ENCODE measurements at places on chromosomes 4 and X.

DNA sequence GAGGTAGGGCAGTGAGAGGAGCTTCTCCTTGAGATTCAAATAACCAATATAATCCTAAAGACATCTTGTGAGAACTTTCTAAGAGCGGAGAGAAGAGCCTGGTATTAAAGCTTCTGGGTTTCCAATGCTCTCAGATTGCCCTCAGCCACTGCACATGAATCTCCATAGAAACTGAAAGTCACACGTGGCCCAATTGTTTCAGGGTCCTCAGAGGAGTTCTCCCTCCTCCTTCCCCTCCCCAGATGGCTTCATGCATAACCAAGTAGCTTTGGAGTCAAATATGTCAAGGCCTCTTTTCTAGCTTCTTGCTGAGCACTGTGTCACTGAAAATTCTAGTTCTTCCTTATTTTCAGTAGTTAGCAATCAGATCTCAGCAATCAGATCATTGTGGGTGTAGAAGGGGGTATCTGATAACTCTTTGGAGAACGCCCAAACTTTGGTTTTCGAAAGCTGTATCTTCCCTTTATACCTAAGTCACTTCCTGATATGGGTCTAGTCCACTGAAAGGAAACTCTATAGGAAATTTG is 2.2 kb downstream of the BTK start:
- no peak for DNase-seq

GRCh38 chr4:41887821-41888686 is 47.2 kb upstream of the TMEM33 start:
- DNase-seq = peak; percentile 28

DNA sequence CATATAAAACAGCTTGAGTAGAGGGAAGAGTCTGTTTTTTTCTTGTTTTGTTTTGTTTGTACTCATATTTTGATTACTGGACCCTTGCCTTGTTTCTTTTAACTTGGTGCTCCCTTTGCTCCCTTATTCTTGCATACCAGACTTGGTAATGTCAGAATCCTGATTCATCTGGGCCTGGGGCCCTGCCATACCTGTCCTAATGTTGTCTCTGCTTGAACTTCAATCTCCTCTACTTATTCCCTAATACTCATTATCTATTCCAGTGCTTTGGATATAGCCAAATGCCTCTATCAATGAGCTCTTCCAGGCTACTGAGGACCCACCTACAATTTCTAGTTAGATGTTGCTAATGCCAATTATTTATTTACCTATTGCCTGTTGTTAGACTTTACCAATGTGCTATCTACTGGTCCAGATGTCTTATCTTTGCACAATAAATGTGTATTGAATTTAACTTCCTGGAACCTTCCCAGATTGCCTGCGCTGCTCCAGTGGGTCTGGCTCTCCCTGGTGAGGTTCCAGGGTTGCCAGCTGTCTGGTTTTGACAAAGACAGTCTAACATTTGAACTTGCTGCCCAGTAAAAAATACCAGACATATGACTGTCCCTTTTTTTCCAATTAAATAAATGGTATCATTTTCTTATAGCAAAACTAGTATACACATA is 64.4 kb upstream of the ACSL4 start:
- DNase-seq = no peak

DNA sequence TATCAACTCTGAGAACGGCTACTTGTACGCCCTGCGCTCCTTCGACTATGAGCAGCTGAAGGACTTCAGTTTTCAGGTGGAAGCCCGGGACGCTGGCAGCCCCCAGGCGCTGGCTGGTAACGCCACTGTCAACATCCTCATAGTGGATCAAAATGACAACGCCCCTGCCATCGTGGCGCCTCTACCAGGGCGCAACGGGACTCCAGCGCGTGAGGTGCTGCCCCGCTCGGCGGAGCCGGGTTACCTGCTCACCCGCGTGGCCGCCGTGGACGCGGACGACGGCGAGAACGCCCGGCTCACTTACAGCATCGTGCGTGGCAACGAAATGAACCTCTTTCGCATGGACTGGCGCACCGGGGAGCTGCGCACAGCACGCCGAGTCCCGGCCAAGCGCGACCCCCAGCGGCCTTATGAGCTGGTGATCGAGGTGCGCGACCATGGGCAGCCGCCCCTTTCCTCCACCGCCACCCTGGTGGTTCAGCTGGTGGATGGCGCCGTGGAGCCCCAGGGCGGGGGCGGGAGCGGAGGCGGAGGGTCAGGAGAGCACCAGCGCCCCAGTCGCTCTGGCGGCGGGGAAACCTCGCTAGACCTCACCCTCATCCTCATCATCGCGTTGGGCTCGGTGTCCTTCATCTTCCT is 2.7 kb downstream of the PCDH10 start:
- DNase-seq = no peak

GRCh38 chr4:95268819-95269565 is 279.8 kb downstream of the UNC5C start:
- no peak for DNase-seq
